Stimulated activated CD8-positive, alpha-beta memory T cell treated with anti-CD3 and anti-CD28 coated beads, Interleukin-15, amount 100 ng/mL, for 24 hours (primary cell): ENCODE measurements at places on chromosomes 2 and 18.

- DNase-seq, result no peak
Measured at GRCh38 chr2:197240421-197241041, 70.0 kb downstream of the ANKRD44 start.

DNA sequence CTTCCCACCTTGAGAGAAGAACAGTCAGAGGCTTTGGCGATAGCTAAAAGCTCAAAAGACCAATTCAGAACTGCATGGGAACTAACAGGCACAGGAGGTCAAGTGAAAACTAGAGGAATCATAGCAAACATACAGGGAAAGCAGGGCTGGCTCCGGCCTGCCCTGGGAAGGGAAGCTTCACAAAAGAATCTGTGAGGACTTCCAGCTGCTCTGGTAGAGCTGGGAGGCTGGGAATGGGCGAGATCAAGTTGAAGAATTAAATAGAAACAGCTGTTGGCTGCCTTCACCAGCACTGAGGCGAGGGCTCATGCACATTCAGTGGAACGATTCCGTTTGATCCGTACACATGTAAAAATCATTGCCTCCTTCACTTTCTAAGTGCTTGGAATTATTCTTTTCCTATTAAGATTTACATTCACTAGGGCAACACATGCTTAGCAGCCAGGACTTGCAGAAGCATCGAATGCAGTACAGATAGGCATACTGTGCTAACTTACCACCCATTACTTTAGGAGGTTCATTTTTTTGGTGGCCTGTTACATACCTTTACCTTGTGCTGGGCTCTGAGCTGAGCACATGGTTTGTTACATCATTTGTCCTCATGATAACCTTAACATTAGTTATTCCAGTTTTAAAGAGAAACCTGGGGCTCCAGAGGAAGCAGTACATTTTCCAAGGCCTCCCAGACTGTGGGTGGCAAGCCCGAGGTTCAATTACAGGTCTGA is 125.4 kb upstream of the RNF152 start:
- DNase-seq, result no peak

GRCh38 chr2:118903551-118904479 is 38.2 kb upstream of the MARCO start:
- no peak for DNase-seq

GRCh38 chr2:127437781-127438726 is 19.8 kb downstream of the PROC start:
- no peak for DNase-seq

DNA sequence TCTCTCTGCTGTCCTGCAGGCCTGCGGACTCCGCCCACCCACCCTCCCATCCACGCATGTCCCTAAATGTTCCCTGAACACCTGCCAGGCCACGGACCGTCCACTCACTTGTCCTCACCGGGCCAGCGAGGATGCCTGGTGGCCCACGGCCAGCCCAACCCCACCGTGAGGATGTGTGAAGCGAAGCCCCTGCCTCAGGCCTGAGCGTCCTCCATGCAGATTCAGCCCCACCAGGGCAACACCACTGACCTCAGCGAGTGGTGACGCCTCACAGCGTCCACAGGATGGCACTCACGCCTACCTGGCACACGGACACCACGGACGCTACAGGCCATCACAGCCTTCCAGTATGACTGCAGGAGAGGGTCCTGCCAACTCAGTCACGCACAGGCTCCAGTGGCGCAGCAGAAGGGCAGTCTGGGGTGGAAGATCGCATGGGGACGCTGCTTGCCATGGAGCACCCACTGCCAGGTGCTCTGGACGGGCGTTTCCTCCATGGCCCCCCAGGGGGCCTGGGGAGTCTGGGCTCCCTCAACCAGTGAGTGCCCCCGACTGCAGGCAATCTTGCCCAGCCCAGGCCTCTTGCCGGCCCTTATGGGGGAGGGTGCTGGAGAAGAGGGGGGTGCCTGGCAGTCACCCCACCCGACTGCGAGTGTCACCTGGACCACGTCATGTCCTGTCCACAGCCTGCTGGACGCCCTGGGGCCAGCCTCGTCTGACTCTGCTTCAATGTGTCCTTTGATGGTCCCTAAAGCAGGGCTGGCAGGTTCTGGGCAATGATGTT is 25.4 kb downstream of the HDAC4 start:
- no peak for DNase-seq

DNA sequence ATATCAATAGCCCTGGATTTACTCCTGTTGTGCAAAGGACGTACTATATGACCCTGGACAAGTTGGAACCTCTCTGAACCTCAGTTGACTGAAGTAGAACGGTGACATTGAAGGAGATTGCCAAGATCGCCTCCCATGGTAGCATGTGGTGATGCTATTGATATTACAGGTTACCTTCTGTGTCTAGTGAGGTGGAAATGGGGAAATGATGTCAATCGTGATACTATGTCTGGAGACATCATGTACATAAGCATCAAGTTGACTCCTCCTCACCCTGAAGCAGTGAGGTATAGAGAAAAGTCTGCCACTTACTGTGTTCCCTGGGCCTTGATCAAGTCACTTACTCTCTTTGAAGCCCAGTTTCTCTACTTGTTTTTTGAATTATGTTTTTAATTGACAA is 93.9 kb downstream of the KLF7 start:
- DNase-seq, result no peak

DNA sequence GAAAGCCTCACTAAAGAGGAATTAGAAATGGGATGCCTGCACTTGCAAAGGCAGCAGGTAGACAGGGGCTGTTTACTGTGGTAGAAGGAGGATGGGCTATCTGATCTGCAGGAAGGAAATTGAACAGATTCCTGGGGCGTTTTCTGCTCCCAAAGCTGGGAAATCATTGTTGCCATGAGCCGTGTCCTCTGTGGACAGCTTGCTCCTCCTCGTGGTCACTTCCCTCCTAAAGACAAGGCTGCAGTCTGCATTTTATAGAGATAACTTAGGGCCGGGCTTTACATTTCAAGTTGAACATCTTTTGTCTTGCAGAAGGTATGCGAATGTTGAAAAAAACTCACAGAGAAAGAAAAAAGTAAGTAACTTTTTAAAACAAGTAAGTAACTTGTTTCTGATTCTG is 50.9 kb downstream of the DCDC2C start:
- no peak for DNase-seq

DNA sequence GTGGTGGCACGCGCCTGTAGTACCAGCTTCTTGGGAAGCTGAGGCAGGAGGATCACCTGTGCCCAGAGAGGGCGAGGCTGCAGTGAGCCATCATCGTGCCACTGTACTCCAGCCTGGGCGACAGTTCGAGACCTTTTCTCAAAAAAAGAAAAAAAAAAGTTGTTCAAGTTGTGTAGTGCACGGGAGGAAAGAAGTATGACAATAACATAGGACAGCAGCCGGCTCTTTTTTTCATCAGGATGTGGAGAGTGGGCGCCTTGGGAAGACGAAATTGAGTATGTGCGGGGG is 36.5 kb downstream of the PCBP1 start:
- no peak for DNase-seq

DNA sequence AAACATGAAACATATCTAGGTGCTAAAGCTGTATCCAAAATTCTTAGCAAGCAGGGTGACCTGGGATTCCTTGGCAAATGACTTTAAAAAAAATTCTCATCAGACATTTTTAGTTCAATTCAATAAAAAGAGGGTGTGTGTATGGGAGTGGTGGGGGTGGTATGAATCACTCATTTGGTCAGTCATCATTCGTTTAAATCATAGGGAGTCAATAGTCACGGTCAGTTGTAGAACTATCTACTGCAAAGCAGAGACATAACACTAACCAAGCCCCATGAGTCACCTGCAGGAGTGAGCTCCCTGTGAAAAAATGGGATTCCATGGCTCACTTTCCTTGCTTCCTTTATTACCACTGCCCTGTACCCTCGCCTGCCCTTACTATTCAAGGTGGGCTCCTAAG is 380.6 kb upstream of the TCF4 start:
- DNase-seq, result no peak

GRCh38 chr18:77407733-77408132 is 158.1 kb downstream of the GALR1 start:
- DNase-seq, result no peak

DNA sequence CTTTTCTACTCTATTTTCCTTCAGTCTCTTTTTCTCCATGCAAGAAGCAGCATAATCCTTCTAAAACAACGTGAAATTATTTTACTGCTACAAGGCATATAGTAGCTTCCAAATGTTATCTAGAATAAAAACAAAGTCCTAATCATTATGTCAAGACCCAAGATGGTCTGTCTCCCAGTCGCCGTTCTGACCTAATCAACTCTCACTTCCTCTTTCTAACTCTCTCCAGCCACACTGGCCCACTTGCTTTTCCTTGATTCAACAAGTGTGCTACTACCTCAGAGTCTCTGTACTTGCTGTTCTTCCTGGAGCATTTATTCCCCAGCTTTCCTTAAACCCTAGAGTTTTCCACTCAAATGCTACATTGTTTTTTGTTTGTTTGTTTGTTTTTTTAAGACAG is 1491.2 kb downstream of the LRP1B start:
- DNase-seq, result no peak

- DNase-seq, result no peak
Measured at GRCh38 chr2:9552219-9553178, 3.1 kb downstream of the ADAM17 start.

DNA sequence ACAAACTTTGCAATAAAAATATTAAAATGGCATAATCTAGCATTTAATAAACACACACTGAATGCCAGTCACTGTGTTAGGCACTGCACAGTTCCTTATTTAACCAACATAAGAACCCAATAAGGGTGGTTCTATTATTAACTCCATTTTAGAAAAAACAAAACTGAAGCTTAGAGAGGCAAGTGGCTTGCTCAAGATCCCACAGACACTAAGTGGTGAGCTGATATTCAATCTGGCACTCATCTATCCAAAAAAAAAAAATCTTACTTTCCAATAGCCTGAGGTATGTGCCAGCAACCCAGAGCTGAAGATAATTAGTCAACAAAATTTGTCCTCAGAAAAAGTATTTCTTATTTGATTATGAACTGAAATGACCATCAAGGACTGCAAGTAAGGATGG is 799 bp downstream of the CYTIP start:
- DNase-seq, result no peak

- DNase-seq, result no peak
Measured at GRCh38 chr2:106261871-106262321, 67.8 kb upstream of the UXS1 start.

DNA sequence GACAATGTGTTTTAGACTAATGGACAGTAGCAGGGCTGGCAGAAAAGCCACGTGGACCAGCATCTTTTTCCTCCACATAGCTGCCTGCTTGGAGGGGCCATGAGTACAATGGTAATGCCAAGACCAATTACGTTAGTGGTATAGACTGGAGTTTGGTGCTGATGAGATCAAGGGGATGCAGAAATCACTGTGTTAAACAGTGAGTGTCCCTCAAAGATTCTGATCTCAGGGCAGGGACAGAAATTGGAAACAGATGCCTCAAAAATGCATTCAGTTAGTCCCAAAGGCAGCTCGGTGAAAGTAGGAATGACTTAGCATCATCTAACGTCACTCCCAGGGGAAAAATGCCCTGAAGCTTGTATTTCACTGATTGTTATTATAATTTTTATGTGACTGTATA is 72.4 kb downstream of the SLC16A14 start:
- DNase-seq, result no peak

GRCh38 chr2:14673351-14673875 is 40.9 kb downstream of the LRATD1 start:
- no peak for DNase-seq

- DNase-seq, result no peak
Measured at GRCh38 chr2:32743480-32744236, 115.8 kb downstream of the TTC27 start.

DNA sequence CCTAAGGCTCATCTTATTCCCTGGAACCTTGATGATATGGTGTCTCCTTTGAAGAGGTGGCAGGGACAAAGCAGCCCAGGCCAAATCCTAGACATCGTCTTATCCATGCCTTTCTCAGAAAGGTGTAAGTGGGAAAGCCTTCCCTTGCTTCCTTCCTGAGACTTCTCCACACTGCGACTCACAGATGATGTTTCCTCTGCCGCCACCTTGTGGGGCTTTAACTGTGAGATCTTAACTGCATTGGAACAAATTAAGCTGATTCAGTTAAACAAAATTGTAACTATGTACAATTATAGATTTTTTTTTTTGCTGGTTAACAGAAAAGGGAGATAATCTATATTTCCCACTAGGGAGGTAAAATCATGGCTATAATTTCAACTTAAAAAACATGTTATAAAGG is 10.0 kb upstream of the GCA start:
- DNase-seq, result no peak

- no peak for DNase-seq
Measured at GRCh38 chr18:21857871-21858270, 117.3 kb downstream of the MIB1 start.

GRCh38 chr2:240142859-240143258 is 2.4 kb upstream of the OTOS start:
- DNase-seq, result no peak

- DNase-seq, result no peak
Measured at GRCh38 chr2:15636972-15637785, 45.5 kb downstream of the DDX1 start.

GRCh38 chr2:47568164-47568850 is 165.4 kb downstream of the MSH2 start:
- DNase-seq, result no peak

DNA sequence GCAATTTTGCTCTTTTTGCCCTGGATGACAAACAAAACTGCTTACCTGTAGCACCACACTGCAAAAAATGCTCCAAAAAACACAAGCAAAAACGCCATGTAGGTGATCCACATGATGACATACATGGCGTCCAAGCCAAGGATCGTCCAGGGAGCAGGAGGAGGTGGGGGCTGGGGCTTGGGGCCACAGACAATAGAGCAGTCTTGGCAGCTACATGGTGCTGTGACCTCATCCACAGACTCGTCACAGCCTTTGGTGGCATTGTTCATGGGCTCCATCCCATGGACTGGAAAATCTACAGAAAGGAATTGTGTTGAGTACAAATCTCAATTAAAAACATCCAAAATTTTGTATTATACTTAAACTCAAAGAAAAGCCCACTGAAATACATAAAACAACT is 26.1 kb downstream of the NPC1 start:
- DNase-seq, result no peak

DNA sequence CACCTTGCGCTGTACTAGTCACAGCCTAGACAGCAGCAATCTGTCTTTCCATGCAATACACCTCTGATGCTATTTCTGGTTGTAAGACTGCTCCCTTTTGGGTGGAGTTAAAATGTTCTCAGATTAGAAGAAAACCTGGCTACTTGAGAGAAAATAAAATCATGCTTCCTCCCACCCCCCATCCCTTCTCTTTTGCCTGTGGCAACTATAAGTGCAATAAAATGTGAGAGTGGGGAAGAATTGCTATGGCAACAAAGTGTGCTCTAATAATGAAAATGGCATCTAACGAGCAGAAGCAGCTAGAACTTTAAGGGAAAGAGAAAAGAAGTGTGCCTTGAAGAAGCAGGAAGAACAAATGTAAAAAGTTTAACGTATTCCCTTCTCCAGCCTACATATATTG is 464.2 kb upstream of the FSHR start:
- no peak for DNase-seq

DNA sequence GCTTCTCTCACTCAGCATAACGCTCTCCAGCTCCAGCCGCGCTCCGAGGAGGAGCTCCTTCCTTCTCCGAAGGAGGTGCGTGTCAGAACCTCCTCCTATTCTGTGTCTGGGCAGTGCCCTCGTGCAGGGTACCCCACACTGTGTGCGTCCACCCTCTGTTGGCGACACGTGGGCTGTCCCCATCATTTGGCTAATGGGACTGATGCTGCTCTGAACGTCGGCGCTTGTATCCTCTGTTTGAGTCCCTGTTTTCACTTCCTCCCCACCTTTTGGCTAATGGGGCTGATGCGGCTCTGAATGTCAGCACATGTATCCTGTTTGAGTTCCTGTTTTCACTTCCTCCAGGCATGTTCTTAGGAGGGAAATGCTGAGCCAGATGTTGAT is 22.2 kb downstream of the KCNG2 start:
- DNase-seq, result no peak

- DNase-seq, result no peak
Measured at GRCh38 chr2:71562518-71562917, 109.2 kb downstream of the DYSF start.
